Esophagus mucosa (tissue), 1 donor: ENCODE measurements at places on chromosomes 2 and 18.

DNA sequence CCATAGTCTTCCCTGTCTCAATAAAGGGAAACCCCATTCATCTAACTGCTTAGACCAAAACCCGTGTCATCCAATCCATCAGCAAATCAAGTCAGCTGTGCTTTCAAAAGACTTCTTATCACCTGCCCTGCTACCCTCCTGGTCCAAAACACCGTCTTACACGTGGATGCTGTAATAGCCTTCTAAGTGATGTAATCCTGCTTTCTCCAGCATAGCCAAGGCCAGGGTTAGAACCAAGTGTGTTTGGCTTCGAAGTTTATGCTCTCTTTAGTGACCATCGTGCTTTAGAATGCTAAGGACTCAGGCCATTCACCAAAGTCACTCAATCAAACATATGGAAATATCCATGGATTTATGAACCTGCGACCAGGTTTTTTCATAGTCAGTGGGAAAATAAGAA lies 25.5 kb downstream of the NEB start:
- ATAC-seq: no peak

GRCh38 chr2:129762386-129763189 lies 216.9 kb upstream of the RAB6C start:
- ATAC-seq: no peak

GRCh38 chr2:118014492-118014824 lies 588 bp upstream of the CCDC93 start:
- no peak for ATAC-seq

GRCh38 chr2:124241-124880 lies 78.1 kb upstream of the FAM110C start:
- ATAC-seq: peak; percentile 66

- ATAC-seq: peak; percentile 16
Observed at GRCh38 chr18:56468396-56468795, 170.0 kb downstream of the TXNL1 start.

GRCh38 chr2:124027182-124027581 lies 2.1 kb downstream of the CNTNAP5 start:
- peak; percentile 67 for ATAC-seq

- no peak for ATAC-seq
Observed at GRCh38 chr2:130790804-130791616, 35.7 kb downstream of the AMER3 start.

- ATAC-seq: no peak
Observed at GRCh38 chr2:54954705-54955357, 95.4 kb downstream of the RTN4 start.

- ATAC-seq: no peak
Observed at GRCh38 chr2:111116011-111116746, 4.5 kb upstream of the BCL2L11 start.

DNA sequence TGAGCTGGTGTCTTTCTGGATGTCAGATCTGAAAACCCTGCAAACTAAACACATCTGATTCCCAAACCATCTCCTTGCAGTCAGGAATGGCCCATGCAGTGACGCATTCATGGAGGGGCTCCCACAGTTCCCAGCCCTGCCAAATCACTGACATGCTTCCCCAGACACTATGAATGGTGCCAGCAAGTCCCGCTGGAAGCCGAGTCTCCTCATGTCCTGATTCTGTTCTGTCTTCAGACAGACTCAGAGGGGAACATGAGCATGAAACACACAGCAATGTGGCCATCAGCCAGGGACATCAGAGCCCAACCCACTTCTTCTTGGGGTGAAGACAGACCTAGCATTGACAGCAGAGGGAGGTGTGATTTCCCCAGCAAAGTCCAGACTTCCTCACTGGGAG lies 83.7 kb downstream of the TTC32 start:
- no peak for ATAC-seq

DNA sequence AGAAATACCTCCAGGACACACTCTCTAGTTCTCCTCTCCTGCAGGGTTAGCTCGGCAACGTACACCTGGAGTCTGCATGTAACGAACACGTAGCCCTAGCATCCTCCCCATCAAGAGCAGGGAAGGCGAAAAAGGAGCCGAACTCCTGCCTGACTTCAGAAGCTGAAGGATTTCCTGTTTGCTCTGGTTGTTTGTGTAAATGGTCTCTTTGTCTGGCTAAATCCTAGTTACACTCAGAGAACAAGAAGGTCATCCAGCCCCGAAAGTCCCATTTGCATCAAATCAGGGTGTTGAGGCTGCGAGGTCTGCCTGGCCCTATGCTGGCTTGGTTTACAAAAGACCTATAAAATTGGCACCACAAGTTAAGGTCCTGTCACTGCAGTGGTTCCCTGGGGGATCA lies 66.4 kb upstream of the POMC start:
- no peak for ATAC-seq

GRCh38 chr18:79934311-79935097 lies 16.9 kb downstream of the SLC66A2 start:
- no peak for ATAC-seq

DNA sequence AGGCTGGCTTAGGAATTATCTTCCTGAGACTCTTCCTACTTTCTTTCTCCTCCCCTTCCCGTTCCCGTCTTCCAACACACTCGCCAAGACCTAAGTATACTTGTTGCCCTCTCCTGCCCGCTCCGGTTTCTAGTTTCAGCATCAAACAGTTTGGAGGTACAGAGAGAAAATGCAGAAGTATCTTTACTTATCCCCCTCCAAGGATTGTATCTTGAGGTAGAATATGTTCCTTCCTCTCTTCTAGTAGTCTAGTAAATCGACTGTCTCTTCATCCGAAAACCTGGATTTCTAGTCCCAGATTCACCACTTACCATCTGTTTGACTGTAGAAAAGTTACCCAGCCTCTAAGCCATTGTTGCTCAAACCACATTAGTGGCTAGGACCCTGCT lies 755 bp downstream of the EIF4E2 start:
- no peak for ATAC-seq

DNA sequence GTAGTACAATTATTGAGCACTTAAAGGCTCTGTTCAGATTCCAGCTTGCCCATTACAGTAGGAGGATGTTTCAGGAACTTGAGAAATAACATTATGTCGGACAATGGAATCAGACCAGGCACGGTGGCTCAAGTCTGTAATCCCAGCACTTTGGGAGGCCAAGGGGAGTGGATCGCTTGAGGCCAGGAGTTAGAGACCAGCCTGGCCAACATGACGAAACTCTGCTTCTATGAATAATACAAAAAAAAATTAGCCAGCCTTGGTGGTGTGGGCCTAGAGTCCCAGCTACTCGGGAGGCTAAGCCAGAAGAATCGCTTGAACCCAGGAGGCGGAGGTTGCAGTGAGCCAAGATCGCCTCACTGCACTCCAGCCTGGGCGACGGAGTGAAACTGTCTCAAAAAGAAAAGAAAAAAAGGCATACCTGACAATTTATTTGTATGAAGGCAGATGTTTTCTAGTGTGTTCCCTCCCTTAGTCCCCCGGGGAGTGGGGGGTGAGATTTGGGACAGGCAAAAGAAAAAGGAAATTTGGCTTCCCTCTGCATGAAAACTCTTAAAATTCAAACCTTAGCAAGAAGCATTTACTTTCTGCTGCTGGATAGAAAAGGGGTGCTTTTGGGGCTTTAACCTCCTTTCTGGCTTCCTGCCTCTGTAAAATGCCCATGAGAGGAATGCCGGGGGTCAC lies 13.7 kb upstream of the ZNF532 start:
- no peak for ATAC-seq

DNA sequence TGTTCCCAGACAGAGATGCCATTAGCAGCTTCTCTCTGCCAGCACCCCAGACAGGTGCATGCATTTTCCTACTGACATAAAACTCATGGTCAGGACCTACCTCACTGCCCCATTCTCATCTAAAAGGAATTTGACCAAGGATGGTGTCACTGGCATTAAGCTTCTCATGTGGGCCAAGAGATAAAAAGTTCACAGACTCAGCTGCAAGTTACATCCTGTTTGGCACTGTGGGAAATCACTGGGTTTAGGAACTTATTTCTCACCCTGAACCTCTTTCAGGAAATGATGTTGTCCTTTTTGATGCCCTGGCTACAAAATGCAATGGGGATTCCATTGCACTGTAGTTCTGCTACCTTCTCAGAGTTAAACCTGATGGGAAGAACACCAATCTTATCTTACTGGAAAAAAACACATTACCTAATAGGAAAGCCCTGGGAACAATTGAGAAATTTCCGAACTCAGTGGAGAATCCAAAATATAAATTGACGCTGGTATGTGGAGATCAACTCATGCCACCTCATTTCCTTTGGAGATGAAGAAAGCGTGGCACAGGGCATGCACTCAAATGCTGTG lies 252.1 kb upstream of the COPS8 start:
- ATAC-seq: peak; percentile 72

- ATAC-seq: no peak
Observed at GRCh38 chr2:8322634-8323033, 359.2 kb upstream of the ID2 start.

DNA sequence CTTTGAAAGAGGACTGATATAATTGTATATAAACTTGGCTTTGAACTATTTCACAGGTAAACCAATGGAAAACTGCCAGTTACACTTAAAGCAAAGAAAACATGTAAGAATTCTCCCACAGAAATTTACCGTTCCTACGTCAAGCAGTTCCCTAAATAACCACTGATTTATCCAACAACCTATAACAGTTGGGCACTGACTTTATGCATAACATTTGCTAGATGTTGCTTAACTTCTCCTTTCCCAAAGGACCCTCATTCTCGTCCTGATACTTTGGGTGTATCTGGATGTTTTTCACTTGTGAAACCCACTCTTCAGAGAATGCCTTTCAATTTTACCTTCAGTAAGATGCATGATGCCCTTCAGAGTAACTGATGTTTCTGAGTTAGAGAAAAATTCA lies 43.8 kb downstream of the STAT1 start:
- no peak for ATAC-seq

- no peak for ATAC-seq
Observed at GRCh38 chr2:234324116-234324515, 172.8 kb downstream of the ARL4C start.

GRCh38 chr2:27606611-27607010 lies 22.2 kb downstream of the CCDC121 start:
- no peak for ATAC-seq

- ATAC-seq: no peak
Observed at GRCh38 chr2:168543037-168543436, 87.0 kb downstream of the CERS6 start.

GRCh38 chr18:44805176-44805575 lies 124.5 kb downstream of the SETBP1 start:
- ATAC-seq: no peak

DNA sequence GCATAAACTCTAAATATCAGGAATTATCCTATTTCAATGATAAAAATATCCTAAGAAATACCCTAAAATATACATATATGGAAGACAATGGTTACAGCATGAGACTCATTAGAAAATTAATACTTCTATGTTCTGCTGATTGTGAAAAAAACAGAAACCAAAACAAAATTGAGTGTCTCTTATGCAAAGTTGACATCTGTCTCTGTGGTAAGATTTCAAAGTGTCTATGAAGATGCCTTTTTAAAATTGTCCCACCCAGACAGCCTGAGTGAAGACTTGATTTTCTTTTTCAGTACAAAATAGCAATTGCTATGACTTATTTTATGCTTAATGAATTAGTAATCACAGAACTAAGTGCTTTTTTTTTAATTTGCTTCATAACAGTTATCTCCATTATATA lies 1368.4 kb upstream of the LRRTM1 start:
- no peak for ATAC-seq

DNA sequence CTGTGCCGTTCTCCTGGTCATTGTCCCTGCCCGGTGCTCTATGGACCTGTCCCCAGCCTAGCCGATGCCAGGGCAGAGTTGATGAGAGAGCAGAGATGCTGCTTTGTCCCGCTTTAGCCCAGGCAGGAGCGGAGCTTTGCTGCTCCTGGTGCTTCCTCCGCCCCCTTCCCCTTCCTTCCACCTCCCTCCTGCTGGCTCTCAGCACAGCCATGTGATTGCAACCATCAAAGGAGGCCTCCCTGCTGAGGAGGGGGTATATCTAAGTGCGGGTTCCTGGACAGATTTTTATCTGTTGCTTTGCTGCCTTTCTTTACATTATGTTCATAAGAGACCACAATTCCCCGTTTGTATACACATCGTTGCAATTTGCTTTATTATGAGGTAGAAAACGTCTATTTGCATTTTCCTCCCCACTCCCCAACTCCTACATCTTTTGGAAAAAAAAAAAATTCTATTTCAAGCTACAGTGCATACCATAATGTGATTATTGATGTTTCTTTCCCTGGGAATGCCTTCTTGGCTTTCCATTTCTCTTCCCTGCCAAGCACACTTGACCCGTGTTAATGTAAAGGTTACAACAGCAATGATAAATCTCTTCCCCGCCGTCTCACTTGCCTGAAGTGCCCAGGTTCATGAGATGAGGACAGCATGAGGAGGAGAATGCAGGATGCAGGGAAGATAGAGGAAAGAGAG lies 25.4 kb downstream of the ALPK2 start:
- no peak for ATAC-seq

DNA sequence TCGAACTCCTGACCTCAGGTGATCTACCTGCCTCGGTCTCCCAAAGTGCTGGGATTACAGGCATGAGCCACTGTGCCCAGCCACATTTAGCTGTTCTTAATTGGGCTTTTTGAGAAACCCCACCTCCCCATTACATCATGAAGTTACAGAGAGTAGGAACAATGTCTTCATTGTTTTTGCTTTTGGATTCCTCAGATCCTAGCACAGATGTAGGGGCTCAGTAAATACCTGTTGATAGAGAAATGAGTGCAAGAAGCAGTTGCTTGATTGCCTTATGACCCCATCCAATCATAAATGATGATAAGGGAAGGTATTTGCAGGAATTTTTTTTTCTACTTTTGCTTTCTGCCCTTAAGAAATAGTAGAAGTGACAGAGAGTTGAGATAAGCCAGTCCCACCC lies 25.4 kb downstream of the GREB1L start:
- ATAC-seq: no peak

- no peak for ATAC-seq
Observed at GRCh38 chr2:134634054-134634753, 84.6 kb downstream of the TMEM163 start.

- ATAC-seq: peak; percentile 53
Observed at GRCh38 chr2:54585136-54585733, 129.1 kb downstream of the SPTBN1 start.

DNA sequence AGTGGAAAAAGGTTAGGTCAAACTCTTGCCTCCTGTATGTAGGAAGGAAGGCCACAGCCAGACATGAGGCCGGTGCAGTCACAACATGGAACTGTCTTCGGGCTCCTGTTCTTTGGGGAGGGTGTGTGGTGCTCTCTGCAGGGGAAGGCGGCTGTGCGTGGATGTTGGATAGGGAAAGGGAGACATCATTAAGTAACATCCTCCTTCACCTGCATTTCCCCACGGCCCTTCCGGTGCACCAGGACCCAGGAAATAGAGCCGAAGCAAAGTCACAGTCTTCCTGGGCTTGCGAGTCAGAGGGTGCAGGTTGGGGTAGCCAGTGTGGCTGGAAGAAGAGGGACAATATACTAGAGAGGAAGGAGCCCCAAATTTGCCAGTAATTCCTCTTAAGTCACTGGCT lies 78.9 kb upstream of the SMAD7 start:
- ATAC-seq: no peak

GRCh38 chr2:144707736-144708326 lies 187.9 kb upstream of the ZEB2 start:
- ATAC-seq: no peak
